ENCODE measurements at places on chromosomes 13 and 19. TPM values are rescaled to one million over a fixed set of nuclear protein-coding genes. Genes with fewer than 3 reads are reported as not detected.

The GPR32 gene
- polyA plus RNA-seq: 0.07 TPM

The ZIC2 gene
- 0.30 TPM for polyA plus RNA-seq

The STXBP2 gene
- polyA plus RNA-seq: 140 TPM

- DNase-seq: no peak
Measured at GRCh38 chr13:67131393-67131792, 98.7 kb downstream of the PCDH9 start.

- DNase-seq: no peak
Measured at GRCh38 chr19:29845574-29846176, 33.9 kb downstream of the CCNE1 start.

- no peak for DNase-seq
Measured at GRCh38 chr13:110921695-110922094, 6.8 kb upstream of the ANKRD10 start.

- no peak for DNase-seq
Measured at GRCh38 chr19:55088543-55089341, 13.1 kb downstream of the EPS8L1 start.

DNA sequence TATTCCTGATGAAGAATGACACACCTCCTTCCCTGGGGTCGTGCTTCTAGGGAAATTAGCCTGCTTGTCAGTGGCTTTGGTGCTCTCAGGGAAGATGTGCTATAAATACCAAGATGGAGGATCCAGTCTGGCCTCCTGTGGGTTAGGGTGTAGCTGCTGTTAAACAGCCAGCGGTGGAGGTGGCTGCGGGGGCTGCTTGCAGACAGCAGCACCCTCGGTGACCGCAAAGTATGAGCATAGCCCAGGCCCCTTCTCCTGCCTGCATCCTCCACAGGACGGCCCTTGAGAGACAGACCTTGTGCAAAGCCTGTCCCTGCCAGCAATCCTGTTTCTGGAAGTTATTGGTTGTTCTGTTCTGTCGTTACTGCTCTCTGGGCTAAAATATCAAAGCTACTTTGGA is 11.4 kb downstream of the VSTM2B start:
- DNase-seq: no peak

DNA sequence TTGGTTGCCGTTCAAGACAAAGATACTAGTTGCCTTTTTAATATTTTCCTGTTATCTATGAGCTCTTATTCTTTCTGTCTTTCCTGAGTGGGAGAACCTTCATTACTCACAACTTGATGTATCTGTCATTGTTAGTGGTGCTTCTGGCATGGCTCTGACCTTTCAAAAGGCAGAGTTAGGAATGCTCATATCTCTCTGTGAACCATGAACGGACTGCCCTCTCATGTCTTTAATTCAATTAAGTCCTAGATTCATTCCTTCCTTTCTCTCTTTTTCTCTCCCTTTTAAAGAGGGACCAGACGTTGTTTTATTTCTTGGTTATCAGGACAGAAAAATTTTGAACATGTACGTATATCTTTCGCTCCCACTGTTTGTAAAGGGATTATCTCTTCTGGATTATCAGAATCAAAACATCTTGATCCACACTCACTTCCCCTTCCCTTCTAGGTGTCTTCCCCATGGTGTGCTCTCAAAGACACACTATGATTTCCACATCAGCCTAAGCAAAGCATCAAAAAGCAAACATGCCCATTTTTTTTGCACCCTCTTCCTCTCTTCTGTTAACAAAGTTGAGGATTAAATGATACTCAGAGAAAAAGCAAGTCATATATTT is 90.3 kb downstream of the LRCH1 start:
- DNase-seq: no peak

- peak; percentile 38 for DNase-seq
Measured at GRCh38 chr13:47109028-47109427, 212.2 kb upstream of the HTR2A start.

All from thymus (tissue), 14 donors.